ENCODE measurements at places on chromosomes 6 and 20.

DNA sequence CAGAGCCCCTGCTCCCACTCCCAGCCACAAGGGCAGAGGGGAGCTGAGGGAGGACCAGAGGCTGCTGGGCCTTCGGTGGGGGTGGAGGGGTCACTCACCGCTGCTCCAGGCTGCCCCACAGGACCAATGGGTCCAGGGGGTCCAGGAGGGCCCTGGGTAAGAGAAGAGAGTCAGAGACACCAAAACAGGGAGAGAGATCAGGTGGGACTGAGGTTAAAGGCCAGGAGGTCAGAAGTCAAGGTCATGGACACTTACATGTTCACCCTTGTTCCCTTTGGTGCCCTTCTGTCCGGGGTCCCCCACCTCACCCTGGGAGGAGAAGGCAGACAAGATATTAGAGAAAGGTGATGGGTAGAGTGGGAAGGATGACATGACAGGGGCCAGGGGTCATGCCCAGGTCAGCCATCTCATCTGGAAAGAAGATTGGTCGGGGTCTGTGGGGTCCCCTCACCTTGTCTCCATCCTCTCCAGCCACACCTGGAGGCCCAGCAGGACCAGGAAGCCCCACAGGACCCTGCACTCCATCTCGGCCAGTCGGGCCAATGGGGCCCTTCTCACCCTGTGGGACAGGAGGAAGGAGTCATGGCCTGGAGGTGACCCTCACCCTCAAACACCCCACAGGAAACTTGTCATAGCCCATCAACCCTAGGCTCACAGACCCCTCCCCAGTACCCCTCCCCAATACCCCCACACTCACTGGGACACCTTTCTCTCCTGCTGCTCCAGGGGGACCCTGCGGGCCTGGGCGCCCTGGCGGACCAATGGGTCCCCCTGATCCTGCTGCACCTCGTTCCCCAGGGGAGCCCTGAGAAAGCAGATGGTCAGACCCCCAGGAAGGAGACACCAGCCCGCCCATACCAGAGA is 21.0 kb downstream of the COL11A2 start:
- DNase-seq, result no peak

DNA sequence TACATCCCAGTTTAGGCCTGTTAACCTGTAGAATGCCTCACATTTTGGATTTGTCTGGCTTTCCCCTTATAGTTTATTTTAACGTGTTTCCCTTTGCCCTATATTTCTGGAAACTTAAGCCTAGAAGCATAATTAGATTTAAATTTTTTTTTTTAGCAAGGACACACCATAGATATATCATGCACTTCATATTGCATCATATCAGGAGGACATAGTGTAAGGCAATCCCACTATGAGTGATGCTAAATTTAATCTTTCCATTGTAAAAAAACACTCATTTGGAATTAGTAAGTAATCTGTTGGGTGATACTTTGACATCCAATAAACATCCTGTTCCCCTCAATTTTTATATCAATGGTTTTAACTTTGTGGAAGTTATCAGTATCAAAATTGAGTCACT is 10.3 kb upstream of the FAXC start:
- DNase-seq, result no peak

GRCh38 chr20:32396646-32397160 is 38.6 kb downstream of the ASXL1 start:
- no peak for DNase-seq

- no peak for DNase-seq
These were observed 24.6 kb downstream of the DAAM2 start for GRCh38 chr6:39816747-39817146.

DNA sequence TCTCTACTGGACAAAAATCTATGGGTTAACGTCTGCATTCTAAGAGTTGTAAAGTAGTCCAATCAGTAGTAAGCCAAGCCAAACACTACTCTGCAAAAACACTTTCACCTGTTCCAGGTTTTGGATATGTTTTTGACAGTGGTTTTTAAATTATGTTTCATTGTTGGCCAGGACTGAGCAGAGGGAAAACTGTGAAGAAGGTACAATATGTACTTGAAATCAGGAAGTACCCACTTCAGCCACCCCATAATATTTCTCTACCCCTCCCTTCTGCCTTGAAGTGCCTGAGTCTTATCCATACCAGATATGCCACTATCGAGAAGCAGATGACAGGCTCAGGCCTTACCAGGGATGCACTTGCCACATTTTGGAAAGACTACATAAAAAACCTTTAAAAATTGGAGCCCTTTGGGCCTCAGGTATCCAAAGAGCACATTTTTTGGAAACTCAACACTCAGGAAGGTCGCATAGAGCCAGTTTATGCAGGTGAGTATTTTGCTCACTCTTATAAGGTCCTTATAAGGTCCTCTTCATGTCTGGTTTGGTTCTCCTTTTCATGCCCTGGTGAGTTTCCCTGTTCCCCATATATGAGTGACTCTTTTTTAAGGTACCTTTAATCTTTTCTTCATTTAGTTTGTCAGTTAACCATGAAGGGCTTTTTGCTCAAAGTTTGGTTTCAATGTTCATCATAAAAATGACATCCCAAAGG is 859.3 kb upstream of the FLRT3 start:
- no peak for DNase-seq

- DNase-seq, result no peak
These were observed 487.4 kb downstream of the TENT5A start for GRCh38 chr6:81265106-81265505.

DNA sequence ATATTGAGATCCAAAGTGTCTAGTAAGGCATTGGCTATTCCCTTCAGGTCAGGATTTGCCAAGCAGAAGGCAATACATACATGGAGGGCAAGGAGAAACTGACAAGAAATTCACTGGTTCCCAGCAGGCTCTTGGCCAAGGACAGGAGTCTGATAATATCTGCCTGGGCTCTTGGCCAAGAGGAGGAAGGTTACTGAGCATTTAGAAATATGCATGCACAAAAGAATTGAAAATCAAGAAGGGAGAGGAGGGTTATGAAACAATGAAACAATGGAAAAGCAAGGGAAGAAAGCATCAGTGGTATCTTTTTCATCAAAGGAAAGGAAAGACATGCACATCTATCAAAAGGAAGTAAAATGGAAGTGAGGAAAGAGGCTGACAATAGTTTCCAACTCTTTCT is 42.4 kb downstream of the ARHGAP18 start:
- DNase-seq, result no peak

DNA sequence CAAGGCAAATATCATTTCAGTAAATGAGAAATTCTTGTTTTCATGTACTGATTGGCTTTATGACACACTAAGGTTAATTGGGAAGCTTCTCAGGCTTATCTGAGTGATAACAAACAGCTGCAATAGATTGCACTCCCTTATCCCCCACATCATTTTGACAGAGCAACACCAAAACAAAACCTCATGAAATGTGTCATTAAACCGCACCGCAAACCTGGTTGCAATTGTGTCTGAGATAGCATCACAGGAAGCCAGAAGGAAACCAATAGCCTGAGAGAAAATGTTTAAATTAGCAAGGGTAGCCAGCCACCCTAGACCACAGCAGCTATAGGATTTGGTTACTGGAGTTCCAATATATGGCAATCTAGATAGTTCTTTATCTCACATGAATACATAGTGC is 31.6 kb upstream of the LAMA4 start:
- DNase-seq, result no peak

DNA sequence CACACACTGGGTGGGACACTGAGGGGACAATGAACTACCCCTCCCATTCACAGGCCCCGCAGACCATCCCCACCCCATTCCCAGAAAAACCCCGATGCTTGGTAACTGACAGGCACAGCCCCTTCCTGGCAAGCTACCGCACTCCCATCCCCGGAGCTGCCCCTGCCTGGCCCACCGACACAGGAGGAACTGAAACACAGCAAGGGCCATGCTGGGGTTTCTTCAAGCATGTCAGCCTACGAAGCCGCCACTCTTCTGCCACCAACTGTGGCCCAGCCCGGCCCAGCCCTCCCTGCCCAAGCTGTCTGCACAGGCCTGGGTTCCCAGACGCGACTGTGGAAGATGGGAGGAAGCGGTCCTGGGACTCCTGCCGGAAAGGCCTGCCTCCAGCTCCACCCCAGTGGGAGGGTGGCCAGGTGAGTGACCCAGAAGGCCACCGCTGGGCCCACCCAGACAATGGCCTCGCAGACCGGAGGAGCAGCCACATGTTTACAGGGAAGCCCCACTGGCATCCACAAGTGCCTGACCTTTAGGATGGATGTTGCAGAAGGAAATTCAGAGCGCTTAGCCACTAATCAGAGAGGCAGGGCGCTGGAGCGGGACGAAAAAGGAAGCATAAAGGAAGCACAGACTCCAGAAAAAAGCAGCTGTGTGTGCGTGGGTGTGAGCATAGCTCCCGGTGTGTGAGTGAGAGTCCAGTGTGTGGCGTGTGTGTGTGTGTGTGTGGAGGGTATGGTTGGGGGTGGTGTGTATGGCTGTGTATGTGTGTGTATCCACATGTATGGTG is 91.6 kb downstream of the PRND start:
- no peak for DNase-seq

- DNase-seq, result no peak
These were observed 47.2 kb upstream of the IPCEF1 start for GRCh38 chr6:154403788-154404187.

- DNase-seq, result peak; percentile 42
These were observed 4.8 kb upstream of the TRIM40 start for GRCh38 chr6:30130887-30131862.

GRCh38 chr20:37346236-37346534 is 245 bp downstream of the SRC start:
- DNase-seq, result no peak

DNA sequence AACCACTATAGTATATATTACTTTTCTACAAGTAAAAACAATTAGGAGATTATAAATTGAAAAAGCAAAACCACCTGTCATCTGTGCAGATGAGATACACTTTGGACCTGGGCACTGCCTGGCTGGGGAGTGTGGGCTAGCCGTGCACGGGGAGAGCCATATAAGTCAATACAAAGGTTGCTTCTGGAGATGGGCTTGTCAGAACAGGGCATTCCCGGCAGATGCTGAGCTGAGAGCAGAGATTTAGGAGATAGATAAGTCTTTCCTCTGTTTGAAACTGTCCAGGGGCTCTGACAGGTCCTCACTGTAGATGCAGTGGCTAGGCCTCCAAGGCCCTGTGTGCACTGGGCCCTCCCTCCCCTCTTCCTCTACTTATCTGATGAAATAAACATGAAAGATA is 34.5 kb downstream of the CD164 start:
- DNase-seq, result no peak

- DNase-seq, result no peak
These were observed 262.0 kb upstream of the CDH4 start for GRCh38 chr20:60990061-60990460.

GRCh38 chr6:12440981-12441380 is 150.8 kb downstream of the EDN1 start:
- no peak for DNase-seq

GRCh38 chr6:149925974-149926777 is 3.3 kb upstream of the RAET1G start:
- DNase-seq, result no peak

DNA sequence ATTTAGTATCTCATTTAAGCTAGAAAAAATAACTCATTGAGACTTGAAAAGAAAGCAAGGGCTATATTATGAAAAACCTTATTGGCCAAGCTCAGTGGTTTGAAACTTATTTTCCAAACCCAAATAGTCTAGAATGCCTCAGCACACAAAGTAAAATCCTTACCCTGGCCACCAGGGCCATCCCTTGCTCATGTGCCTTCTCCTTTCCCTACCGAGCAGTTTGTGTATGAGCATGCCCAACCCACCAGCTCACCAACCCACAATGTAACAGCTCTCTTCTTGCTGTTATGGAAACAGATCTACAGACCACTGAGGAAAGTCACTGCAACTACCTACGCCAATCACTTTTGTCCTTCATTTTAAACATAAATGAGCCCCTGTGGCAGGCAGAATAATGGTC is 79.6 kb upstream of the CARMIL1 start:
- no peak for DNase-seq

DNA sequence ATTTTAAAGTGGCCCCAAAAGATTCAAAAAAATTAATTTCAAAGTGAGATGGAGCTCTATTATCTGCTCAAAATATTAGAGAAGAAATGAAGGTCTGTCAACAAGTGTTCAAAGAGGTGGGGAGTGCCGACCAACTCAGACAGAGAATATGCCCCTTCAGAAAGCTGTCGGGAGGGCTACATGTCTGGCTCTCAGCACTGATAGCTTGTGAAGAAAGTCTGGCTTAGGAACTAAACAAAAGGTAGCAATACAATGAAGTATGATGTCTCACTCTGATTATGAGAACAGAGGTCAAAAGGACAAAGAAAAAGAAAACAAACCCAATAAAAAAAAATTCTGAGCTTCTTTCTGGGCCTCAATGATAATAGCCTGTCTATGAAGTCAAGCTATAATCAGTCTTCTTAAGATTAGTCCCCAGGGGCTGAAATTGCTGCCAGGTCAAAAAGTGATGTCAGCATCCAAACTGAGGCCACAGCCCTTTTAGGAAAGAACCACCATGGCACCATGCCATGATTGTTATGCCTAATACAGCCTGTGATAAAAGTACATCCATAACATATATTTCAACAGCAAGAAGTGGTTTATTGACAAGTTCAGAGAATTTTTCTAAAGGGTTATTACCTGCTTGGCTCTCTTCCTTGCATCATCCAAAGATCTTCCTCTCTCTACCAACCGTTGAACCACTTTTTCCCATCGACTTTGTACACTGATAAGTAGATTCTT is 150.9 kb downstream of the DST start:
- DNase-seq, result no peak

DNA sequence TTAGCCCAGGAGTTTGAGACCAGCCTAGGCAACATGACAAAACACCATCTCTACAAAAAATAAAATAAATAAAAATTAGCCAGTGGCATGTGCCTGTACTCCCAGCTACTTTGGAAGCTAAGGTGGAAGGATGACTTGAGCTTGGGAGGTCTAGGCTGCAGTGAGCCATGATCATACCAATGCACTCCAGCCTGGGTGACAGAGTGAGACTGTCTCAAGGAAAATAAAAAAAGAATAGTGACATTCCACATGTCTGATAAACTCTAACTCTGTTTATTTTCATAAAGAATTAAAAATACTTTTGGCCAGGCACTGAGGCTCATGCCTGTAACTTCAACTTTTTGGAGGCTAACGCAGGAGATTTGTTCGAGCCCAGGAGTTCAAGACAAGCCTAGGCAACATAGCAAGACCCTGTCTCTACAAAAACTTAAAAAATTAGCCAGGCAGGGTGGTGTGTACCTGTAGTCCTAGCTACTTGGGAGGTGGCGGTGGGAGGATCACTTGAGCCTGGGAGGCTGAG is 115.1 kb downstream of the GJA1 start:
- DNase-seq, result no peak

DNA sequence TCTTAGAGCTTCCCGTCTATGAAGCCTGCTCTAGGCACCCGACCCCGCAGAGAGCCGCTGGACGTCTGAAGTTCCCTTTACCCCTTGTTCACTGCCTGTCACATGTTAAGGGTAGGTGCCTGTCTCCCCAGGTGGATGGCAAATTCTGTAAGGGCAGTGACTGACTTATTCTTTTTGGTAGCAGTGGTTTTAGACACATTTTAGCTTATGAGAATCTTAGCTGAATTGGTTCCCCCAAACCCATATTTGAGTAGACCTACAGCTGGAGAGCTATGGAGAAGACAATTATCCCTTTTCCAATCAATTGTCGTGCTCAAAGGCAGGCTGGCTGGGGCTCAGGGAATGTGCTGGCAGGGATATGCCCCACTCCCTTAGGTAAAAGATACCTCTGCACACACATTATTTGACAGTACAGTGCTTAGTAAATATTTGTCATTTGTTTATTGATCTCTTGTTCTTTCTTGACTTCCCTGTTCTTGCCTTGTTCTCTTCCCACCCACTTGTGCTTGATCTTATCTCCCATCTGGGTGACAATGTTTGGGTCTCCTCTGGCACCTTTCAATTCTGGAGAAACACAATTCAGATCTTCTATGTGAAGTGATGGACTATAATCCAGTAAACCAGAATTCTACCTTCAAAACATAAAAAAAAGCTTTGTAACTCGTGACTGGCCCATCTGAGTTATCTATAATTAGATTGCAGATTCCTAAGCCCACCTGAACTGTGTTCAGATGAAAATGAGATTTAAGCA is 114.3 kb upstream of the SLC2A12 start:
- no peak for DNase-seq

All from stimulated activated CD8-positive, alpha-beta memory T cell treated with anti-CD3 and anti-CD28 coated beads, Interleukin-4, amount 100 ng/mL, for 1 hour (primary cell).